ENCODE measurements at places on chromosomes 13 and 19.

DNA sequence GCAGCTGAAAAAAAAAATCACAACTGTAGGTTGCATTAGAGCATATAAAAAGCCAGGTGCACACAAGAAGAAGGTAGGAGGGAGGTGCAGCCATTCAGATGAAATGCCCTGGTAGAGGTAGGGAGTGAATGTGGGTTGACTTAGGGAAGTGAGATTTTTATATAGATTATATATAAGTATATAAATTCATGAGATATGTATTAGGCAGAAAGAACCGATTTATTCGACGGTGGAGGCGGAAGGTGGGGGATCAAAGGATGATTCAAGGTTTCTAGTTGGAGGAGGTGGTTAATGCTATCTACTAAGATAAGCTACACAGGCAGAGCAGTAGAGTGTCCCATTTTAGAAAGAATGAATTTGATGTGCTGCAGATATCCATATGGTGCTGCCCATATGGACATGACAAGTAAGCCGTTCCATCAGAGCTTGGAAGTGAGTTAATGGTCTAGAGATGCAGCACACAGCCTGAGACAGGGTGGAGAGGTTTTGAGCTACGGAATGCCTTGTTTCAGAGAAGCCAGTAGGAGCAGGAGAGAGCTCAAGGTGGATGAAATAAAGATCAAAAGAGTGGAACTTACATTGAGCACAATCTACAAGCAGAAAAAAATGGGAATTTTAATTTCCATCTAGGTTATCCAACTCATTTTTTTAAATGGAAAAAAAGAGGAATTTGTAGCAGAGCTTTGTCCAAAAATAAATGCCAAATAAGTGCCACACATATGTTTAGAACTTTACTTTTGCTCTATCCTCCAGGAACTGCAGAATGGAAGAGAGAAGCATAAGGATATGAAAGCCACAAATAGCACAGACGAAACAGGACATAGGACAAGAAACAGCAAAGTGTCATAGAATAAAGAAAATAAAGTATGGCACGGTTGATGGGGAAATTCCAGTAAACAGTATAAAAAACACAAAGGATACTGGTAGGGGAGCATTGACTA, 177.3 kb downstream of the PCDH9 start:
- no peak for DNase-seq

DNA sequence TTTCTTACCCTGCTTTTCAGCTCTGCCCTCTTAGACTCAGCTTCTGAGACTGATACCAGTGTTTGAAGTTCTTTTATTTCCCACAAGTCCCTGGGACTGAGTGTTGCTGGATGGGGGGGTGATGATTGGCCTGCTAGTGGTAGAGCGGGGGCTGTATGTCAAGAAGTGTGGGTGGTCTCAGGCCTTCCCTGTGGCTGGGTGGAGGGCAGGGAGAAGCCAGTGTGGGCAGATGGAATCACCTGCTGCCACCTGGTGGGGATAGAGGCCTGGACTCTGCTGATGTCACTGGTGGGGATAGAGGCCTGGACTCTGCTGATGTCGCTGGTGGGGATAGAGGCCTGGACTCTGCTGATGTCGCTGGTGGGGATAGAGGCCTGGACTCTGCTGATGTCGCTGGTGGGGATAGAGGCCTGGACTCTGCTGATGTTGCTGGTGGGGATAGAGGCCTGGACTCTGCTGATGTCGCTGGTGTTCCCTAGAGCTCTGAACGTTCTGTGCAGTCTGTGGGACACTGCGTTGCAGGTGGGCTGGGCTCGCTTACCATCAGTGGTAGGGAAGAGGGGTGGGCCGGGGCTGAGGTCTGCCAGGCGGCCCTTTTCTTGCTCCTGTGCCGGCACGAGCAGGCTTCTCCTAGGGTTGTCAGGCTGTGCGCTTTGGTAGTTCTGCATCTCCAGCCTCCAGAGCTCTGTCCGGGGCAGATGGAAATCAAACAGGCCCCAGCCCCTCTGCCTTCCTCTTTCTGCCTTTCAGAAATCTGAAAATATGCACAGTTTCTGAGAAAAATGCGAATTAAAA, 101.3 kb downstream of the ARHGEF7 start:
- no peak for DNase-seq

GRCh38 chr13:98672947-98673613, 79.4 kb downstream of the SLC15A1 start:
- peak; percentile 44 for DNase-seq

DNA sequence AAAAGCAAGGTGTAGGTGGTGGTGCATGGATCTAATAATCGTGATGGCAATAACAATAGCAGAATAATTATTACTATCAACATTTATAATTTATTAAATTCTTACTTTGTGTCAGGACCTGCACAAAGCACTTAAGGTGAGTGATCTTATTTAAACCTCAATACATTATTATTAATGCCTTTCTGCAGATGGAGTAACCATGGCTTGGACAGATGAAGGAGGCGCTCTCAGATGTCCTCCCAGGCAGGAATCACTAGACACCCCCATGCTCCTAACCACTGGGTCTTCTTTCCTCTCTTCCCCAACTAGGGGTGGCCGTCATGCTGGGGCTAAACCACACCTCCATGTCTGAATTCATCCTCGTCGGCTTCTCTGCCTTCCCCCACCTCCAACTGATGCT, at the start of gene OR10H2:
Gene OR10H2 (plus strand): TSS at position 301 of the 400 bp plus-strand sequence. CDS start 20 bp downstream, at position 321.
- DNase-seq, result no peak

DNA sequence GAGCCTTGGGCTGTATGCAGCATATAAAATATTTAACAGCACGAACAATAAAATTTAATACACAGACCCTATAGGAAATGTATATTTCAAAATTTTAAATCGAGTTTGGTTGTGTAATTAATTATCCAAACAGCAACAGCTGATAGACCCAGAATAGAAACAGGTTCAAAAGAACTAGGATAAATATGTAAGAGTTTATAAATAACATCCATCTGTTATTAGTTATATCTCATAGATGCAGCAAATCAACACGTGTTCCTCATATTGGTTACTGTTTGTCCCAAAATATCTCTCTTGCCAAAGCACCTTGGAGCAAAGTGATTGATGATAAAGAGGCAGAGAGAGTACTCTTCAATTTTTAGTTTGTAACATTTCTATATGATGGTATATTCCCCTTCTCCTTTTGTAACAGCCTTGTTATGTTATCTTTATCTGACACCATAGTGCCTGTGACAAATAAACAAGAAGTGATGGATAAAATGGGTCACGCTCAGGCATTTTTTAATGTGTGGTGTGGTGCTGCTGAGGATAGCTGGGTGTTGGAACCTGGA, 260.6 kb upstream of the NBEA start:
- no peak for DNase-seq

GRCh38 chr19:17542042-17542441, 13.4 kb upstream of the COLGALT1 start:
- DNase-seq, result no peak

Measured in left ventricle myocardium inferior (tissue), 1 donor.